ENCODE measurements at places on chromosomes 12 and 14. TPM values are rescaled to one million over a fixed set of nuclear protein-coding genes. Genes with fewer than 3 reads are reported as not detected.

Gene TMEM132C
- not detected for total RNA-seq

Gene FITM1
- total RNA-seq = 0.79 TPM

Gene TCL1B
- not detected for total RNA-seq

Gene ZDHHC22
- total RNA-seq = not detected

GRCh38 chr12:75748136-75748535 lies 236.7 kb upstream of the KRR1 start:
- DNase-seq = no peak

GRCh38 chr12:27506645-27507189 lies 17.3 kb upstream of the PPFIBP1 start:
- no peak for DNase-seq

DNA sequence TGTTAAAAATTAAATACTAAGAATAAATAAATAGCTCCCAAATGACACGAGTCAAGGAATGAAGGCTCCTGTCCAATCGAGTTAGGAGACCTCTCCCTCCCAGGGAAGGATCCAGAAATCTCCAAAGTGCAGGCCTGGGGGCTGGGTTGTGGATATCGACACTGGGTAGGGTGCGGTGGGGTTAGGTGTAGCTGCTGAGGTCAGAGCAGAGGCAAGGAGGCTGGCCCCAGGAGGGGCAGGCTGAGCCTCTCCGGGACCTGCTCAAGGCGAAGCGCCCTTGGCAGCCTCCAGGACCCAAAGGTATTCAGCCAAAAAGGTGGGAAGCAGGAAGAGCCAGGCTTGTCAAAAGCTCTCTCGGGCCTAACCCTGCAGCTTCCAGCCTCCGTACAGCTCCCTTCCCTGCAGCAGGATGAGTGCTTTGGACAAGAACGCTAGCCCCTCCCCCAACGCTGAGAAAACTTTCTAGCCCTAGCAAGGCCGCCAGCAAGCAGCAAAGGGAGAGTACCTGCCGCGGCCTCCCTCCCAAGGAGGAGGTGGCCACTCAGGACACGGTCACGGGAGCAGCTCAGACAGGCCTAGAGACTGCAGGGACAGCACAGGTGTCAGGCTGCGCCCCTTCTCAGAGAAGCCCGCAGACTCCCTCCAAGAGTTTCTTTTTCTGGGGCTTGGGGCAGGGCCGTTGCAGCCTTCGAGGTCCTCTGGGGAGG lies 3.7 kb upstream of the PNMA1 start:
- no peak for DNase-seq

GRCh38 chr14:75711796-75712211 lies 50.8 kb downstream of the TTLL5 start:
- DNase-seq = peak; percentile 93

DNA sequence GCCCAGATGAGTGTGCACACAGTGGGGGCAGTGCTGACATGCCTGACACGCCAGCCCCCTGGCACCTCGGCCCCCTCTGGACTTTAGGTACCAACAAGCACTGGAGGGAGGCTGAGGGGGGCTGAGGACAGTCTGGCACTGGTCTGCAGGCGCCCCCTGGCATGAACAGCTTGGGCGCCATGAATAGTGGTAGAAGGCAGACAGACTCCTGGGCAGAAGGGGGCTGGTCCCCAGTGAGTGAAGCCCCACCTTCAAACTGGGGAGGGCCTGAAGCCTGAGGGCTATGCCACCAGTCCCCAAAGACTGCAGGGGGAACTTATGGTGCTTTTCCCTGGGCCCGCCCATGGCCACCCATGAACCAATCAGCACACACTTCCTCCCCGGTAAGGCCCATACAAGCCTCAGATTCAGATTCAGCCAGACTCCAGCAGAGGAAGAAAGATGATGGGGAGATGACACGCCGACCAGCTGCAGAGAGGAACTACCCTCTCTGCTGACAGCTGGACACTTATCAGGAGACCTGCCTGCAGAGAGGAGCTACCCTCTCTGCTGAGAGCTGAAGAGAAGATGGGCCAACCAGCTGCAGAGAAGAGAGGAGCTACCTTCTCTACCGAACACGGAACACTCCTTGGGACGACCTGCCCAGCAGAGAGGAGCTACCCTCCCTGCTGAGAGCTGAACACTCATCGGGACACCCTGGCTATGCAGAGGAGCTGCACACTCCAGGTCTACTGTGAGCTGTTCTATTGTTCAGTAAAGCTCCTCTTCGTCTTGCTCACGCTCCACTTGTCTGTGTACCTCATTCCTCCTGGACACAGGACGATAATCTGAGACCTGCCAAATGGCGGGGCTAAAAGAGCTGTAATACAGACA lies 324.5 kb downstream of the PCNX1 start:
- DNase-seq = no peak

DNA sequence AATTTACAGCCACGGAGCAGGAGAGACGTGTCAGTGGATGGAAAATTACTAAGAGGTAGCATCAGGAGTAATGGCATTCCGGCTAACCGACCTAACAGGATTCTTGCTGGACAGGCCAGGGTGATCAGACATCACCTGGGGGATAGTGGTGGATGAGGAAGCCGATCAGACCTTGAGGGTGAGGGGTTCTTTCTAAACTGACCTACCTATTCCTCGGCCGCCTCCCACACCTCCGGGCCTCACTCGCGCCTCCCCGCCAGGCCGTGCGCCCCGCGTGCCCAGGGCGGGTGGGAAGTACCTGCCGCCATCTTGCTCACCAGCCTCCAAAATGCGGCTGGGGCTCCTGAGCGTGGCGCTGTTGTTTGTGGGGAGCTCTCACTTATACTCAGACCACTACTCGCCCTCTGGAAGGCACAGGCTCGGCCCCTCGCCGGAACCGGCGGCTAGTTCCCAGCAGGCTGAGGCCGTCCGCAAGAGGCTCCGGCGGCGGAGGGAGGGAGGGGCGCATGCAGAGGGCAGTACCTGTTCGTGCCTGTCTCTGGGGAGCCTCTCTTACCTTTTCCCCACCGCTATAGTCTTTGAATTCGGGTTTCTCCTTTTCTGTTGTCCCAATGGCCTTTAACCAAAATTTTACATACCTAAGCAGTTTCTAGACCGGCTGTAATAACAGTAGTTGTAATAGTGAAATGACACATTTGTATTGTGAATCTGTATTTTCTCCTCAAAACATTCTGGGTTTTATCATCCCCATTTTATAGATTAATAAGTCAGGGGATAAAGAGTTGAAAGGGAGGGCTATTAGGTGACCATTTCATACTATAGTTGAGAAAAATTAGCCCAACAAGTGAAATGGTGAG lies at the start of gene TMPRSS12:
TMPRSS12 (plus strand) TSS at position 290 of the 857 bp plus-strand sequence; CDS start at position 329, 39 bp downstream.
- DNase-seq = no peak

DNA sequence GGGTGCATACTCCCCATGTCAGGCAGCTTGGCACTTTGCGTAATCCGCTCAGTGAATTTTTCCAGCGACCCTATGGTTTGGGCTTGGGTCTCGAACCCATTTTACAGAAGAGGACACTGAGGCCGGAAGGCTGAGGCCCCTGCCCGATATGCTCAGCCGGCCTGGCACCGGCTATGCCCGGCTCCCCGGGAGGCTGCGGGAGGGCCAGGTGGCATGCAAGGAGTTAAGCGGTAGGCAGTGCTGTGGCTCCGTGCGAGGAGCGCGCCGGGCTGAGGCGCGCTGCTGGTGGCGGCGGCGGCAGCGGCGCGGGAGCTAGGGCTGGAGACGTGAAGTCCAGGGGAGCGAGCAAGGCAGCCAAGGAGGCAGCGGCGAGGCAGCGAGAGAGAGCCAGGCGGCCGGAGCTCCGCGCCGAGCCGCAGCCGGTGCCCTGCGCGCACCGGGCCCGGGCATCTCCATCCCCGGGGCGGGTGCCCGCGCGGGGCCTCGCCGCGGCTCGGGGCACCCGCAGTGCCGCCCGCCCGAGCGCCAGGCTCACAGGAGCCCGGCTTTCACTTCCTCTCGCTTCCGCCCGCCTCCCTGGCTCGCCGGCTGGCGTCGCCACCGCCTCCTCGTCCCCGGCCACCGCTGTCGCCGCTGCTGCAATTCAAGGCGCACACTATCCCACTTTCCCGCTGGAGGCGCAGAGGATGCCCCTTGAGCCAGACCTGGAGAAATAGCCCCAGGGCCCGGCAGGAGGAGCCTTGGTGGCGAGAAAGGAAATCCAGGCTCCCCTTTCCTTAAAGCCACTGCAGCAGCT lies at the start of gene WSCD2:
WSCD2 (plus strand) TSS at position 272 of the 796 bp plus-strand sequence. CDS start 66,545 bp downstream, outside the sequence.
- DNase-seq = peak; percentile 43

DNA sequence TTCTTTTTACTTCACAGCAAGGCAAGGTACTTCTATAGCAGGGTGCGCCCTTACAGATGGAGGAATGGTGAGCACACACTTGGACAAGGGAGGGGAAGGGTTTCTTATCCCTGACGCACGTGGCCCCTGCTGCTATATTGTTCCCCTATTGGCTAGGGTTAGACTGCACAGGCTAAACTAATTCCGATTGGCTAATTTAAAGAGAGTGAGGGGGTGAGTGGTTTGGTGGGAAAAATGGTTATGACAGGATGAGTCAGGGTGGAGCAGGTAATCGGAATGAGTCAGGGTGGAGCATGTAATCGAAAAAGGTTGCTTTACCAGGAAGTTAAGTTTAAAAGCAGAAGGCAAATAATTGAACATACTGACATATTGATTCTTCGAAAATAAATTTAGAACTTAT lies 23.7 kb upstream of the RAB21 start:
- no peak for DNase-seq

DNA sequence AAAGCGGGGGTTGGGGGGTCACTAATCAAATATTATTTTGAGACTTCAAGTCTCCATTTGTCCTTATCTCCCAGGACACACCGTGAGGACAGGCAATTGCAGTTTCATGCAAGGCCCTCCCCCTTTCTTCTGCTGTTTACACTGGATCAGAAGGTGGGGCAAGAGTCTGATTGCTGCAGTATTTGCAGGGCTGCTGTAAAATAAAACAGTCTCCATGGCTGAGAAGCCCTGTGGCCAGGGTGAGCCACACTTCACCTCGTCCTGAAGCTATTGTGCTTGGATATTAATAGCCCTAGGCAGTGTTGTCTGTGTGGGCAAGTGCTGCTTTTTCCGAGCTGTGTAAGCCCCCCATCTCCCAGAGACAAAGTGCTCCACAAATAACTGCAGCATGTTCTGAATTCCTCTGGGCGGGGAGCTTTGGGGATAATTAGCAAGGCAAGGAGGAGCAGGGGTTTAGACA lies 187.4 kb upstream of the NTF3 start:
- DNase-seq = no peak

DNA sequence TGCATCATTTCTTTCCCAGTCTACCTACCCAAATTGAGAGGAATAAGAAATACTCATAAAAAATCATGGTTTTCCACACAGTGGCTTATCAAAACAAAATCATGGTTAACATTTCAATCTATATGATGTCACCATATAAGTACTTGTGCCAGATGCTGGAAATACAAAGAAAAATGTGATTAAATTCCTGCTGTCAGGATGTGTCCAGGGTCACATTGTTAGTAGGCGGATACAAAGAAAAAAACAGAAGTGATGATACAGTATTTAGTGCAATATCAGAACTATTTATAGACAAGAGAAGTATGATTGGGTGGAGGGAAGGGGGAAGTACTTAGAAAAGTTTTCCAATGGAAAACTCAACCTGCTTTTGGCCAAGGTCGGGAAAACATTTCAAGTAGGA lies 47.0 kb upstream of the OR6J1 start:
- no peak for DNase-seq

- DNase-seq = no peak
These were observed 836.6 kb downstream of the SLC6A15 start for GRCh38 chr12:84075991-84076390.

GRCh38 chr12:88303335-88303734 lies 161.2 kb downstream of the TMTC3 start:
- no peak for DNase-seq

DNA sequence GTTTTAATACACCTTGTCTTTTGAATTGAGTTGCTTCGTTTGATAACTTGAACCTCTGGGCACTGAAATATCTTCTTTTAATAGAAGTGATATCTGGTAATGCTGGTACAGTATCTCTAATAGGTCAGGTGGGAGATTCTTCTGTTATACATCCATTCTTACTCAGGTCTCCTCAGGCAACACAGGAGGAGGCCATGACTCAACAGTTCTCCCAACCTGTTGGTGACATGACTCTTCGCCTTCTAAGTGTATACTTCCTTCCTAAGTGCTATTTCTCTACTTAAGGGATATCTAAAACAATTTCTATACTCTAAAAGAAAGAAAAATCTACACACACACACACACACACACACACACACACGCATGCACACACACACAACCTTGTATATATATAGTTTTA lies 509.1 kb downstream of the PCNX1 start:
- DNase-seq = no peak

DNA sequence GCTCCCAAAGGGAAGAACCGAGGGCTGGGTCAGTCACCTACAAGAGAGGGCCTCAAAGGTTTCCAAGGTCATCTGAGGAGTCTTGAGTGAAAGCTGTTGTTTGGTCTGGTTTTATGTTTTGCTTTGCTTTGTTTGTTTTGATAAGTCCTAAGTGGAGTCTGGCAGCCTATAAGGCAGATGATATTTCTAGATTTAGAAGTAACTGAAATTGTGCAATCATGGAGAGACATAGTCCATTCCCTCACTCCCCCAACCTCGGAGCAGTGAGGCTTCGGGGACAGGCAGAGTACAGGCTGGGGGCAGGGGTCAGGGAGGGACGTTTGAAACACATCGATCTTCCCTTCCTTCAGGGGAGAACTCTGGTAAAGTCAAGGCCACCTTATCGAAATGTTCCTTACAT lies 42.3 kb downstream of the TTC9 start:
- no peak for DNase-seq

DNA sequence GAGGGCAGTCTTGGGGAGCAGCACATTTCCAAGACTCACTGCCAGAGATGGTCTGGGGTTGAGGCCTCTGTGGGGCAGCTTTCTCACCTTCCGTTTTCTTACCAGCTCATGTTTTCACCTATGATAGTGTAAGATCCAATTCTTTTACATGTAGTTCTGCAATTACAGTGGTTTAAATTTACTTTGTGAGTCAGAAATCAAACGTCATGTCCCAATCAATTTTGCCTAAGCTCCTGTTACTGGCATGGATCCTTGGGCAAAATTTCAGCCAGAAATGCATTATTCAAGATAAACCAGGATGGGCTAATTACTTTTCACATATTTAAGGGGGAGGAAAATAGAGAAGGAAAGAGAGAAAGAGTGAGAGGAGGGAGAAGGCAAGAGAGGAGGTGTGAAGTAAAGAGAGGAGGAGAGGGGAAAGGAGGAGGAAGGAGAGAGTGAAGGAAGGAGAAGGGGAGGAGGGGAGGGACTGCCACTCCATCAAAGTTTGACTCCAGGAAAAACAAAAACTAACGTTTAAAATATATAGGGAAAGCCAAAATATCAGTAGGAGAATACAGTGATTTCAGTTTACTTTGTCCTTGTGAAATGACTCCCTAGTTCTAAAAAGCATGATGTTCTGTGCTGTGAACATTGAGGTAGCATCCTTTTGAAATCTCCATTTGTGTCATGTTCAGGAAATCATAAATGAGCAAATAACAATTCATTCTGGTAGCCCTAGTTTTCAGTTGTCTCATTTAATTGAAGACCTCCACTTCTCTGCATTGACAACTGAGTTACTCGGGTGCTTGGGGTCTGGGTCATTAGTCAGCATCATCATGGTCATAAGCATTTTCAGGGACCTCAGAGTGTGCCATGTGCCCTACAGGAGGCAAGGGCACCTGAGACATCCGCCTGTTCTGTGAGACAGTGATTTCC lies 3.0 kb downstream of the BMAL2 start:
- no peak for DNase-seq

DNA sequence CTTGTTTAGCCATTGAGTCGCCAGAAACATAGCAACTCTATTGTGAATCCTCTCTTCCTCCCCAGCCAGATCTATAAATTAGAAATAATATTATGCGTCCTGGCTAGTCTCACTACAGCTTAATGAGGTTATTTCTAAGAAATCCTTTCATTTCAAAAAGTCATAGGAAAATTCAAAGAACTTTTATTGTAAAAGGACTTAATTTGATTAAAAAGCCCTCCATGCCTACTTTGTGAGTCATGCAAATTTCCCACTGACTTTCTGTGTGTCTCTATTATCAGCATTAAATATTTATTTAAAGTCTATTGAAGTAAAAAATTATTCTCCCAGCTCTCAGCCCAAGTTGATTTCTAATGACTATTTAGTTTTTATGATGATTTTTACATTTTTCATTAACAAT lies 160.7 kb downstream of the PHLDA1 start:
- DNase-seq = no peak
